ENCODE measurements at places on chromosomes 16 and 17. TPM values are rescaled to one million over a fixed set of nuclear protein-coding genes. Genes with fewer than 3 reads are reported as not detected.

The MT1H gene
- total RNA-seq: not detected

The DLX4 gene
- 0.87 TPM for total RNA-seq

The C1QL1 gene
- 0.87 TPM for total RNA-seq

The KRT39 gene
- total RNA-seq: not detected

The TP53TG3 gene
- total RNA-seq: not detected

The SPATA32 gene
- 0.12 TPM for total RNA-seq

The IRF8 gene
- 43.1 TPM for total RNA-seq

The ZNF205 gene
- total RNA-seq: 0.21 TPM

The KRTAP4-5 gene
- not detected for total RNA-seq

The VMP1 gene
- total RNA-seq: 517 TPM

The GRAP gene
- total RNA-seq: 9.9 TPM

GRCh38 chr16:4651827-4652226, 27.2 kb downstream of the MGRN1 start:
- DNase-seq: no peak

- no peak for DNase-seq
Measured at GRCh38 chr17:56597495-56597990, 4.0 kb downstream of the NOG start.

DNA sequence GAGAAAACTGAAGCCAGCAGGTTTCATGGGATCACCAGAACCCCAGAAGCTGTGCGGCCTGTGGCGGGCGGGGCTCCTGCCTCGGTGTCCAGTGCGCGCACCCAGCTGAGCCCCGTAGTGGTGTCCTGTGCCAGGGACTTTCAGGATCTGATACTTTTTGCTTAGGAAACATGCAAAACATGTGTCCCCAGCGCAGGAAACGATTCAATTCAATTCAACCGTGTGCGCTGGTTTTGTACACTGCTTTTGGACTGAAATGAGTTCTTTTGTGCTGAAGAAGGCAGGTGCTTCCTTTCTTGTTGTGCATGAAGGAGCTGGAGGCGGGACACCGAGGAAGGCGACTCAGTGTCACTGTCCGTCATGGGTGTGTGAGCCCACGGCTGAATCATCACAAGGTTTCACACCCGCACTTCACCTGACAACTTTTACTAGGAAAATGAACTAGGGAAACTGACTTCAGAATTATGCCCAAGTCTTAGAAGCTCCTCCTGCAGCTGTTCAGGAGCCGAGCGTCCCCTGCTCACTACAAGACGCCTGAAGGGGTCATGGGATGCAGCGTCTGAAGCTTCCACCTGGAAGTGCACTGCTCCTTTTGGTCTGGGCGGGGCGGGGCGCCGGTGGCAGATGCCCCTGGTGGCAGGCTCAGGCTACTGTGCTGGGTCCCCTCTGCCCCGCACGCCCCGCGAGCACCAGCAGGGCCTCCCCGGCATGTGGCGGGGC, 31.4 kb upstream of the ZNF750 start:
- DNase-seq: peak; percentile 77

GRCh38 chr17:81655378-81656117, 794 bp downstream of the PDE6G start:
- no peak for DNase-seq

- no peak for DNase-seq
Measured at GRCh38 chr16:12387311-12387710, 410.8 kb downstream of the SNX29 start.

DNA sequence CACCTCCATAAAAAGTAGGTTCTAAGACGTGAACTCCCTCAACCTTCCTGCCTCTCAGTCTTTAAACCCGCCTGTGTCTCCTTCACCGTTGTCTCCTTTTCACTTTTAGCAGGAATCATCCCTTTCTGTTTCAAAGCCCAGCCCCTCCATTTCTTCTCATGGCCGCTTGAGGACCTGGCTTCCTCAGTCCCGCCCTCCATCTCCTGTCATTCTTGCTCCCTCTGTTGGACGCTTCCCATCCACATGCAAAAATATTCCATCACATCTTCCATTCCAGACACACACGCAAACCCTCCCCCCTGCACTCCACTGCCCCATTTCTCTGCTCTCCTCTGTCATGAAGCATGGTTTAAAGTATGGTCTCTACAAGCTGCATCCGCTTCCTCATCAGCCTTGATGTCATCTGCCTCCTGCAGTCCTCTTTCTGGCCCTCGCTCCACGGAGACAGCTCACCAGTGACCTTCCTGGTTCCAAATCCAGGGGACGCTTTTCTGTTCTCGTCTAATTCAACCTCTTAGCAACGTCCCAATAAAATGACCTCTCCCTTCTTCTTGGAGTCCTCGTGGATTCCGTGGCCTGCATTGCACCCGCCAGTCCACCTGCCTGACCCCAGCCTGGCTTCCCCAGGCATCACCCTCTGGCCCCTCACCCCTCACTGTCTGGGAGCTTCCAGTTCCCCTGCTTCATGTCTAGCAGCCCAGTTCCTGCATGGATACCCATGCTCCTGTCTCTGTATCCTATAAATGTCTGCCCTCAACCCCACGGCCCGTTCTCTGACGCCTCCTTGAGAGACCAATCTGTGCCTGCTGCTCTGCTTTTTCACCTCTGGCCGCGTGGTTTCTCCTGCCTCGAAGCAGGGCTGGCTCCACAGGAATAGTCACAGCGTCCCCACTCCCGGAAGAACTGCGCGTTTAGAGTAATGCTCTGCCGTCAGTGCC, 26.2 kb downstream of the ANKRD40 start:
- DNase-seq: no peak

GRCh38 chr16:89361751-89362539, 128.4 kb downstream of the ANKRD11 start:
- DNase-seq: peak; percentile 65

GRCh38 chr17:8649157-8650118, 18.9 kb upstream of the MYH10 start:
- no peak for DNase-seq

DNA sequence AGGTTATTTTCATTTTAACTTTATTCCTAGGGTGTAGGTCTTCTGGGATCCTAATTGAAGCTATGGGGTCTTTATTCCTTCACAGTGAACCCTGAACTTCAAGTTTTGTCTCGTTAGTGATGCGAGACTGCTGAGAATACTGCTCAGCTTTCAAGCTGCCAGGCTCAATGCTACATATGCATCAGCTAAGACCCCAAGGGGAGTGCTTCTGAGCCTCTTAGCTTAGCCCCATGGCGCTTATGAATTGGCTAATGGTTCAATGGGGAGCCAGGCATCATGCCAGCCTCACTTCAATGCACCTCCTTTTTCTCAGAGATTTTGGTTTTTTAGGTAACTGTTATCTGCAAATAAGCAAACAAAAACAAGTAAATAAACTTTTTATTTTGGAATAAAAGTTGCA, 94.1 kb upstream of the SIAH1 start:
- DNase-seq: no peak

DNA sequence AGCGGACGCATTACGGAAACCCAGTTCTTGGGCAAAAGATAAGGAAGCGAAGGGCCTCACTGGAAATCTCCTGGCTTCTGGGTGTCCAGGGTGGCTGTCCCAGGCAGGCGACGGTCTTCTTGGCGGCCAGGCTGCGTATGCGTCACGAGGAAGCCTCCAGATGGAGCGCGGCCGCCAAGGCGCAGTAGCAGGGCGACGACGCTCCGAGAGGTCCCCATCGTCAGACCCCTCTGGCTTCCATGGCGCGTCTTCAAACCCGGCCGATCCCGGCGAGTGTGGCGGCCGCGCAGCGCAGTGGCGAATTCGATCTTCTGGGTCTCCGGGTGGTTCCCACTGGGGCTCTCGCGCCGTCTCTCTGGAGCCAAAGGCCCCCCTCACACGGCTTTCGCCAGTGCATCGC, 13.8 kb upstream of the ANKRD40CL start:
- no peak for DNase-seq

DNA sequence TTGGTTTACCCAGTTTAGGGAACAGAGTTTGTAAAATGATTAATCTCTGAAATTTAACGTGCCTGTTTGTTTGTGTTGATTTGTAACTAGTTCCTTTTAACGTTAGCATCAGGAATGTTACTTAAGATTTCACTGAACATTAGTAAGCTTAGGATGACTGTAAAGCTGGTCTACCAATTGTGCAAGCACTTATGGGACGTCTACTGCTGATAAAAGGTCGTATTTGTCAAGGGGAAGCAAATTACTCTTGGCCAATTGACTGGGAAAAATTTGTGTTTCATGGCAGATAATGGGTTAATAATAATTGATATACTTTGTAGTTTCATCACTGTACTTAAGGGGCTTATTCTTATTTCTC, 11.8 kb downstream of the METTL9 start:
- DNase-seq: no peak

DNA sequence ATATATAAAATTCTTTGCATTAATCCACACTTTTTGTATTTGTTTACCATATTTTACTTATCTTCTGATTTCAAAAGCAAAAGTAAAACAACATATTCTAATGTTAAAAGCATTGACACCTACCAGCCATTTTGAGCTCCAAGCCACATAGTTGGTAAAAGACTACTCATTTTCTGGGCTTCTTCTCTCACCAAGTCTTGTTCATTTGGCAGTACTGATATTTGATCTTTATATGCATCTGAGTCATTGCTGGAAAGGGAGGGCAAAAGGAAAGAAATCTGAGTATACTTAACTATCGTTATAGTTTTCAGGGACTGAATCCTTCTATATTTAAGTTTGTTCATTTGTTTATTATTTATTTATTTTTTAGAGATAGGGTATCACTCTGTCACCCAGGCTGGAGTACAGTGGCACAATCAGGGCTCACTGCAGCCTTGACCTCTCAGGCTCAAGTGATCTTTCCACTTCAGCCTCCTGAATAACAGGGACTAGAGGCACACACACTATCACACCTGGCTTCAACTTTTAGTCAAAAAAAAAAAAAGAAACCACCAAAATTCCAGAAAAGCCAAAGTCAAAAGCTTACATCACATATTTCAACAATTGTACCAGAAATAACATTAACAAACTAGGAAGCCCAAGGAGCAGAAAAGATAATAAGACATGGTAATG, 121.0 kb upstream of the TOB1 start:
- no peak for DNase-seq

DNA sequence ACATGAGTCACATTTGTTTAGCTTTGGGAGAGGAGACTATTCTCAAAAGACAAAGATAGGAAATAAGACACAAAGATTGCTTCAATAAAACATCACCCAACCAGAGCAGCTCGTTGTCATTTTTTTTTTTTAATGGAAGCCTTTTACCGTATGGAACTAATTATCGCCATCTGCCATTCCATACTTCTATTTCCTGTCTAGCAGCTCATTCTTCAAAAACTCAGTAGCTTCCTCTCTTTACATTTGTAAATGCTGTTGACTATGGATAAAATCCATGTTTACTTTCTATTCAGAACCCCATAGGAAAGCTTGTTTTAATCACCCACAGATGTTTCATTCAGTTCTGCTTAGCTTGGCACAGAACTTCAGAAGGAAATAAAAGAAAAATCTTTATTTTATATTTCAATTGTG, 110.0 kb upstream of the PSMD7 start:
- DNase-seq: no peak

DNA sequence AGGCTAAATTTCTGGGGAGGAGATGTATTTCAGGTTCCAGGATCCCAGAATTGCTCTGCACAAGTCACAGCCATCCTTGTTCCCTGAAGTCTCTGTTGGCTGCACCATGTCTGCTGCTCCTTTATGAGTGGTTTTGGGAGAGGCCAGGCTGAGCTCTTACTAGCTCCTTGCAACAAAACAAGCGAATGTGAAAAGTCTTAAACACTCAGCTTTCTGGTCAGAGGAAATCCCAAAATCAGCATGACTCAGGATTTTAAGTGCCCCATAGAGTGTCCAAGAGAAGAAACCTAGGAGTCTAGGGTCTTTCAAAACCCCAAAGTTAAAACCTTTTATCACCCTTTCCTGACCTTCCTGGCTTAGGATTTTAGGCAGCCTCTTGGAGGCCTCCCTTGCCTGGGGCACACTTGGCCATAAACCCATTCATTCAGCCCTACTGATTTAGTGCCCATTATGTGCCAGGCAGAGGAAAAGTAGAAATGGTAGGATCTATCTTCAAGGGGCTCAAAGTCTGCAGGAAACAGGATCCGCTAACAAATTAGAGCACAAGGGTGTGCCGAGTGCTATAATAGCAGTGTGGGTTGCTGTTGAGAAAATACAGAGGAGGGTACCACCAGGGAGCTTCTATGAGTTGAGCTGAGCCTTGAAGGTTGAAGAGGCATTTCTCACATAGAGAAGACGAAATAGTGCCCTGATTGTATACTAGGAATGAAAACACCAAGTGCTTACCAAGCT, 36.9 kb downstream of the SOST start:
- no peak for DNase-seq

GRCh38 chr17:33459078-33459940, 166.2 kb upstream of the ASIC2 start:
- DNase-seq: no peak

DNA sequence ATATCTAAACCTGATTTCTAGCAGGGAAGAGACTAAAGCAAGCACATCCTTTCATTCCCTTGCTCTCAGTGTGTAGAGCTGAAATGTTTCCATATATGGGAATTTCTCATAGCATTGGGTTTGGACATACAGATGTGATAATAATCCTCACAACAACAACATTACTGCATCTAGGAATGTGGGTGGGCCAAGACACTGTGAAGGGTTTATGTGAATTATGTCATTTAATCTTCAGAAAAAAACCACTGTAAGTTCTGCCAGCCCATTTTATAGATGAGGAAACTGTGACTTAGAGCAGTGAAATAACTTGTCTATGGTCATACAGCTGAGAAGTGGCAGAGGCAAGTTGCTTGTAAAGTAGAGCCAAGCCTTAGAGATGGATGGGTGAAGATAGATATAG, 5.2 kb downstream of the OMG start:
- no peak for DNase-seq

DNA sequence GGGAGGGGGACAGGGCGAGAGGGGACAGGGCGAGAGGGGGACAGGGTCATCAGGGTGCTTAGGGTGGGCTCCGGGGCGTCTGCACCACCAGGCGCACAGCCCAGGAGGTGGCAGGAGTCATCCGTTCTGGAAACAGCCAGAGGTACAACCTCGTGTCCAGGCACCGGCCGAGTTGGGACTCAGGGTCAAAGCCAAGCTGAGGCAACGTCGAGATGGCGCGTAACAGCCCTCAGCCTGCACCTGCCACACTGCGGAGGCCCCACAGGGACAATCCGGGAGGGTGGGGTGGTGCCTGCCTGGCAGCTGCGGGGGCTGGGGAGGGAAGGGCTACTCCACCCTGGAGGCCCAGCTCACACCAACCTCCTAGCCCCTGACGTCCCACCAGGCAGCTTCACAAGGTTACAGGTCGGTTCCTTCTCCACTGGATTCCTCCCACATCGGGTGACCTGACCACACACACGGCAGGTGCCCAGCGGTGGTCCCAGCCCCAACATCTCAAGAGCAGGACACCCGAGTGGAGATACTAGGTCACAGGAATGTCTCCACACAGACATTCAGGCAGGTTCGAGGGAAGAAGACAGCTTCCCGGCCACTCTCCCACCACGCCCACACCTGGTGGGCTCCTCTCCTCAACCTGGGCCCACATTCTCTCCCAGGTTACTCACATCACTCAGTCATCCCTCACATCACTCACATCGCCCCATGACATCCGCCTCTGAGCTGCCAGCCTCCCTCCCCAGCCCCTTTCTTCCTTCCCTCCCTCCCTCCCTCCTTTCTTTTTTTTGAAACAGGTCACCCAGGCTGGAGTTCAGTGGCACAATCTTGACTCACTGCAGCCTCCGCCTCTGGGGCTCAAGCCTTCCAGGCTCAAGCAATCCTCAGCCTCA, 47.3 kb downstream of the RPH3AL start:
- no peak for DNase-seq
